ENCODE measurements at places on chromosomes 6 and 20.

GRCh38 chr6:25179051-25179778 lies 100.0 kb upstream of the CARMIL1 start:
- no peak for DNase-seq

GRCh38 chr20:53045941-53046340 lies 73.8 kb downstream of the TSHZ2 start:
- no peak for DNase-seq

DNA sequence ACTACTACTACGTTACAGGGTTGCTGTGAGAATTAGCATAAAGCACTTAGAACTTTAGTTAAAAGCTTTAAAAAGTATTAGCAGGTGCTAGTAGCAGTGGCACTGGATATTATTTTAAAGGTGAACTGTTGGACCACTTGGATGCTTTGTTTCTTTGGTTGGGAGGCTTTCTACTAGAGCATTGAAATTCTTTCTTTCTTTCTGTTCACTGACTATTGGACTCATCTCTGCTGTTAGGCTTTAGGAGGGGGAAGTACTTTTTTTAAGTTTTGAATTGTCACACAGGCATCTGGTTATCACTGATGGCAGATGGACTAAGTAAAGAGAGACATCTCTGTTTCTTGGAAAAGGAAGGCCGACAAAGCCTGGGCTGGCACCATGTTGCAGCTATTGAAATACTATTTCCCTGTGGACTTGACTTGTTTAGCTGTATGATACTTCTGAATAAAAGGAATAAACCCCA lies 4.8 kb downstream of the TBPL1 start:
- DNase-seq = no peak

DNA sequence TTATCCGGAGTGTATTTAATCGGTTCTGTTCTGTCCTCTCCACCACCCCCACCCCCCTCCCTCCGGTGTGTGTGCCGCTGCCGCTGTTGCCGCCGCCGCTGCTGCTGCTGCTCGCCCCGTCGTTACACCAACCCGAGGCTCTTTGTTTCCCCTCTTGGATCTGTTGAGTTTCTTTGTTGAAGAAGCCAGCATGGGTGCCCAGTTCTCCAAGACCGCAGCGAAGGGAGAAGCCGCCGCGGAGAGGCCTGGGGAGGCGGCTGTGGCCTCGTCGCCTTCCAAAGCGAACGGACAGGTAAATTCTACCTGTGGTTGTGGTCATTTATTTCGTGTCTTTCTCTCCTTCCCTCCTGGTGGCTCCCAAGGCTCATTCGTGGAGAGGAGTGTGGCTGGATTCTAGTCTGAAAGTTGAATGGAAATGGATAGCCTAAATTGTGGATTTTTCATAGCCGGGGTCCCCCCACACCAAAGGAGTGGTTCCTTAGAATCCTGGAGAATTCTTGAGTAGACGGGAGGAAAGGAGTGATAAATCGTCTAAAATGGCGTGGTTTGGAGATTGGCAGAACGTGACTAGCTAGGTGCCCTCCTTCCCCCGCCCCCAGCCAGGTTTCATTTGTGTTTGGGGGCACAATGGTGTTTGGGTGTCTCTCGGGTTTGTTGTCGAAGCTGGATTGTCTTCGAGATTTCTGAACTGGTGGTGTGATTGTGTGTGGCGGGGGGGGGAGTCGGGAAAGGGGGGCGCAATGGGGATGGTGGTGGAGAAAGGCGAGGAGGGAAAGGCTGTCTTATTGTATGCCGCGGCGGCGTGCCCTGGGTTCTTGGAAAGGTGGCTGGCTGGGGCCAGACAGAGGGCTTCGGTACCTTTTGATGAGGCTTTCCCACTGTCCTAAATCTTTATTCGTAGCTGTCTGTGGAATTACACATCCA lies 673 bp downstream of the MARCKS start:
- DNase-seq = no peak

DNA sequence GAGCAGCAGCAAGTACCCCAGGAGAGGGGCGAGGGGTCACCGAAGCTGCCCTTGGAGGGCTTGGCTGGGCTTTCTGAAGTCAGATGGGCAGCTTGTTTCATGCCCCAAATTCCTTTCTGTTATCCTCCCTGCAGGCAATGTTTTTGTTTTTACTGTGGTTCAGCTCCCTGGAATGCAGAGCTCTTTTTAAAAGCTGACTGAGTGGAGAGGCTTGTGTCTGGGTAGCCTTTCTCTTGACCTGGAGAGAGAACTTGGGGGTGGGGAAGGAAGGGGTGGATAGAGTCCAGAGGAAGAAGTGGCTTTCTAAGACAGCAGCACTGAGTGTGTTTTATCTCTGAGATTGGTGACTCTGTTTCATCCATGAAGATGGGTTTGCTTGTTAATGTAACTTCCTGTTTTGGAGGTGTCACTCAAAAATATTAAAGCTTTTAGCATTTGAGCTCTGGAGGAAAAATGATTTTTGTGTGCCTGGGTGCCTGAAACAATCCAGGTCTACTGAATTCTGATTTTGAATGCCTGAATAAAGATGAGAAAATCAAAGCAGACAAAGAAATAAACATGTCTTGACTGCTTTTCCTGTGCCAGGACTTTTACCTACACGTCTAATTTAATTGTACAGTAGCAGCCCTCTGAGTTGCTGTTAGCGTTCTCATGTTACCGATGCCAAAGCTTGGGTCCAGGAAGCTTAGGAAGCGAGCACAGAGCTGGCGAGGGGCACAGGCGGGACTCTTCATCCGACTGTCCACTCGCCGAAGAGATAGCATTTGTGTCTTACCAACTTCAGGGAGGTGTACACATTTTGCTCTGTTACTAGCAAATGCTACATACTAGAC lies 78.2 kb upstream of the EEF1E1 start:
- DNase-seq = no peak

DNA sequence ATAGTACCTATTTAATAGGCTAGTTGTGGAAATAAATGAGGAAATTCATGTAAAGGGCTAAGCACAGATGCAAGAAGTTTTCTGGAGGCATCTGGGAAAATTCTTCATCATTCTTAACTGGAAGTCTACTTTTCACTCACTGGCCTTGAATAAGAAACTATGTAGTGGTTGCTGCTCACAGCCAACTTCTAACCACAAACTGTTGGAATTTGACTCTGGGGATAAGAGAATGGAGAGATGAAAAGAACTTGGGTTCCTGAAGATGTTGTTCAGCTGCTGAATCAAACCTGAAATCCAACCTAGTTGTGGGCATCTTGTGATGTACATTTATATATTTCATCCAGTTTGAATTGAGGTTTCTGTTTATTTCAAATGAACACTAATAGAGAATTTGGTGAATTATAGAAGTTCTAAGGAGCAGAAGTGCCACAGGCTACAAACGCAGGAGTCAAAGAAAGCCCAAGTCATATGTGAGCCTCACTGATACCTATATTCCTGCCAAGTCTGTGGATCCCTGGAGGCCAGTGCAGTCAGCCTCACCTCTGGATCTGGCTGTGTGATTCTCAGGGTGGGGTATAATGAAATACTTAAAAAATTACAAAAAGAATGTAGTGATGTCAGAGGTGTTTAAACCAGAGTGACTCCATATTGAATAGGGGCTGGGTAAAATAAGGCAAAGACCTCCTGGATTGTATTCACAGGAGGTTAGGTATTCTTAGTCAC lies 18.7 kb upstream of the MEI4 start:
- no peak for DNase-seq

DNA sequence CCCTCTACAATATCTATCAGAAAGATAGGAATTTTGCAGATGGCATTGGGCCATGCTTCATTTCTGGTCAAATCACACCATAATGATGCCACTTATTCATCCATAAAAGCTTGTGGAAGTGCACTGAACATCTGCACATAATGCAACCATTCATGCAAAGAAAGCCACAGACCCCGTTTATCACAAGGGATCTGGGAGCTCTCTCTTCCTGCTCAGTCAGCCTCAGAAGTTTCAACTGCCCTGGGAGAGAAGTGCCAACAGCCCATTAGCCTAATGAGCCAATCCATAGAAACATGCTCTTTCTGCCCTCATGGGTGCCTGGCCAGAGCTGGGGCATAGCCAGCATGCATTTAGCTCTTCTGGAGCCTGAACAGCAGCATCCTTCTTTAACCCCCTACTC lies 85.8 kb downstream of the SLC35F1 start:
- no peak for DNase-seq

DNA sequence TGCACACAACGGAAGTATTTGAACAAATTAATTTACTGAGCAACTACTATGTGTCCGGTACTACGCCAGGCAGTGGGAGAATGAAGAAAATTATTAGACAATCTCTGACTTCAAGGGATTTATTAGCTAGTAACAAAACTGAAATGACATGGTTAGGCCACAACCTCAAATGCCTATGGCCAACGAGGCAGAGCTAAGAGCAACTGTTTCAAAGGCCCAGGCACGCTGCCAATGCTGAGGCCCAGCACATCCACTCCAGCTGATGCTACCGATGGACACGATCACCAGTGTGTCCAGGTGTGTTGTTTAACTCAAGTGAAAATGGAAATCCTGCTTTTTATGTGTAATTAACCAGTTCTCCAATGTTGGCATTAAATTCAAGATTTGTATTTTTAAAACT lies 420.9 kb downstream of the PRKN start:
- DNase-seq = no peak

DNA sequence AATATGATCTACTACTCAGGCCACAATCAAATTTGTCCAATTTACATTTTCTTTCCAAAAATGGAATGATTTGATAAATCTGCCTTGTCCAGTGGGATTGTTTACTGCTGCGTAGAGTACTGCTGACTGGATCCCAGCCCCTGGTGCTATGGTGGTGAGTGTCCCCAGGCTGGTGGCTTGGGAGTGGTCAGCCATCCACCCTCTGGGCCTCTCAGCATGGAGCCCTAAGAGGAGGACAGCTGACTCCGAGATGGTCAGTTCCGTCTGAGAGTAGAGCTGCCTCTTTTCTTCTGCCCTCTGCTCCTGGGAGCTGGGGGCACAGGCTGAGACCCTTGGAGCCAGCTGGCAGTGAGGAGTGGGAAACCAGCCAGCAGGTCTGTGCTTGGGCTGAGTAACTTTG lies 22.7 kb downstream of the PRDM13 start:
- DNase-seq = no peak

- DNase-seq = no peak
These were observed 295.7 kb upstream of the TSHZ2 start for GRCh38 chr20:52676283-52676995.

DNA sequence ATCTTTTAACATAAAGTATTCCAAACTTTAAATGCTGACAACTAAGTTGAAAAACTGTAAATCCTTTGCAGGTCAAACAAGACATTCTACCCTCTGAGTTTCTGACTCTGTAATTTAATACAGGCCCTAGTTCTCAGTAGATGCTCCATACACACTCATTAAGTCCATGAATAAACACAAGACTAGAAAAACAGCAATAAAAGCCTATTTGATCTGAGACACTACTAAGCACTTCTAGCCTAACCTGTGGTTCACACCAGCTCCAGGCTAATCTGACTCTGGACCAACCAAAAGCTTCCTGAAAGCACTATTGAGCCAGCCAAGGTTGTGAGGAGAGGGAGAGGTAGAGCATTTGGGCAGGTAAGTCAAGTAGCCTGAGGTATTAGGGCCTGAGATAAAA lies 103.9 kb downstream of the EPM2A start:
- no peak for DNase-seq

DNA sequence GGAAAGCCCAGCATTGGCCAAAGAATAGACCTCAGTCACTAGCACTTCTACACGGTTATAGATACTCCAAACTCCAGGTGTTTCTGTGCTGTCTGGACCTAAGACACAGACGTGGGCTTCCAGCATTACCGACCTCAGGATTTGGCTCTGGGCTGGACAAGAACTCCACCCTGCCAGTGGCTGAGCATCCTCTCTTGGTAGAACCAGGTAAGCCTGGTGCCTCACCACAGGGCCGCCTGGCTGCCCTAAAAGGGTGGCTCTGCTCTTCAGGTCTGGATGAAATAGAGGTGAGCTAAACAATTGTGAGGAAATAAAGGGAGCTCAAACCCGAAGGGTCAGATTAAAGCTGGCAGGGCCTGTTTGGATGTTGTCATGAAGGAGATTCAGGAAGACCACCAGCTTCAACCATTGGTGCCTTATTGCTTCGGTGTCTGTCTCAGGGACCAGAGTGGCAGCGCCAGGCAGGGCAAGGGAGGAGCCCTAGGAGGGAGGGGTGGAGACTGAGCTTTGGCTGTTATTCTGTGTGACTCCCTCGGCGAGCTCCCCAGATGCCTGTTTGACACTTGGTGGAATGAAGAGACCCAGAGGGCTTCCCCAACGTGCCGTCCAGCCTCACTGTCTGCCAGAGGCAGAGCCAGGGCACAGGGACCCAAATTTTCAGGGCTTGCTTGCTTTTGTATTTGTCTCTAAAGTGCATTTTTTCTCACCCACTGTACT lies 8.6 kb downstream of the SYNDIG1 start:
- no peak for DNase-seq

- no peak for DNase-seq
These were observed 100.6 kb downstream of the PCSK2 start for GRCh38 chr20:17327185-17328148.

- DNase-seq = no peak
These were observed 39.6 kb upstream of the SMIM8 start for GRCh38 chr6:87282743-87283142.

- DNase-seq = no peak
These were observed 34.9 kb upstream of the AKIRIN2 start for GRCh38 chr6:87736809-87737540.

- no peak for DNase-seq
These were observed 174.1 kb downstream of the FARS2 start for GRCh38 chr6:5435449-5435848.

DNA sequence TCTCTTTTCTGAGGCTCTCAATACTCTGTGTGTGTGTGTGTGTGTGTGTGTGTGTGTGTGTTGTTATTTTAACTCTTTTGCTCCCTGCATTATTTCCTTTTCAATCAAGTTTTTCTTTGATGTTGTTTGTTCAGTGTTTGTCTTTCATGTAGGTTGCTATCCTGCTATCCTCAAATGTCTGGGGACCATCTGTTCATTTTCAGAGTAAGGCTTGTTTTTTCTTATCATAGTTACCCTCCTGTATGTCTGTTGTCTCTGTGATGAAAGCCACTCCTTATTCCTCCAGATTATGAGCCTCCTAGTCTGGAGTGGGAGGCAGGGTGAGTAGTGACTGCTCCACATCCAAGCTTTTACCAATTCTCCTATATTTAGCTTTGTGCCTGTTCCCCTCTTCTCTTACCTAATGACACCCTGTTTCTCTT lies 9.2 kb downstream of the ENPP3 start:
- DNase-seq = no peak

DNA sequence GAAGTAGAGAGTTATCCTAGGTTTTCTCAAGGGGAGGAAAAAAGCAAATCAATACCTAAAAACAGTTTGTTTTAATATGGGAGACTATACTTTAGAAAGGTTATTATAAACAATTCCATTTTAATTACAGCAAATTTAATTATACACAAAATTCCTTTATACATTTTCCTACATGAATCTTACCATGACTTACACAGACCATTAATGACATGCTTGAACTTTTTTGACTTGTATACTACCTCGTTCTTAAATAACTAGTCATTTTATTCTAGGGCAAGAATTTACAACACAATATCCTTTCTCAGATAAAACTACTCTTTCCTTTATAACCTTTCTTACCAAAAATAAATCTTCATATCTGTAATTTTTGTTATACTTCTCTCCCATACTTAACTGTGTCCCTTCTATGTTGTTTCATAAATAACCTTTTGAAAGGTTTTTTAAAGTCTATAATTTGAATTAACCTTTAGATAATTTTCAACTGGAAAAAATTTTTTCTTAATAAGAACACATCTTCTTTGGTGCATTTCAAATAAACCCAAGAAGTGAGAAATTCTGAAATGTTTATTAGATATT lies 729.4 kb downstream of the TENT5A start:
- DNase-seq = no peak
